Left lobe of liver (tissue), 2 donors: ENCODE measurements at places on chromosomes 5 and 9.

DNA sequence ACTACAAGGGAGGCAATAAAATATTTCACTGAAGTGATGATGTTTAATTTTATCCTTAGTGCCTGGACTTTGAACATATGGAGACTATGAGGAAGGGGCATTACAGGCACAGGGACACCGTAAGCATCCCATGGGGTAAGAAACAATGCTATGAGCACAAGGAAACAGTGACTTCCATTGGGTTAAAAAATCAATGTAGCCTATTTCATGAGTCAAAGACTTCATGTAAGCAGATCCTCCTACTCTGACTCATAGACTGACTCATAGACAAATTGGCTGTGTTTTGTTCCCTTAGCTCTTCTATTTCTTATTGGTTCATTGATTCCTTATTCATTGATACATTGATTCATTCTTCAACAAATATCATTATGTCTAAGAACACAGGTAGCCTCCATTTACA lies 351.0 kb downstream of the PRELID2 start:
- no peak for DNase-seq

- peak; percentile 54 for DNase-seq
Measured at GRCh38 chr5:139482050-139482889, at the start of gene STING1. STING1 (minus strand) TSS chr5:139482758; CDS start chr5:139481704, 1,054 bp downstream.

DNA sequence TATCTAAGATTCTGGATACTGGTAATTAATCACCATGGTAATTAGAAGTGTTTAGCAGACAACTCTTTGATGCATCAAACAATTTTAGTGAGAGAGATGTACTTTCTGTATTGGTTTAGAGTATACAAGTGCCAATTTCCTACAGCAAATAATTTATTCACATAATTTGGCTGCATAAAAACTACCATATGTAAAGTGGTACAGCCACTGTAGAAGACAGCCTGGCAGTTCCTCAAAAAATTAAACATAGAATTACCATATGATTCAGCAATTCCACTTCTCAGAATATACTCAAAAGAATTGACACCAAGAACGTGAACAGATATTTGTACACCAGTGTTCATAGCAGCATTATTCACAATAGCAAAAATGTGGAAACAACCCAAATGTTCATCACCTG lies 36.2 kb downstream of the PHAX start:
- DNase-seq, result no peak

GRCh38 chr5:26582350-26583045 lies 455.9 kb downstream of the CDH9 start:
- DNase-seq, result no peak

- no peak for DNase-seq
Measured at GRCh38 chr5:30747412-30747811, 446.1 kb upstream of the CDH6 start.

DNA sequence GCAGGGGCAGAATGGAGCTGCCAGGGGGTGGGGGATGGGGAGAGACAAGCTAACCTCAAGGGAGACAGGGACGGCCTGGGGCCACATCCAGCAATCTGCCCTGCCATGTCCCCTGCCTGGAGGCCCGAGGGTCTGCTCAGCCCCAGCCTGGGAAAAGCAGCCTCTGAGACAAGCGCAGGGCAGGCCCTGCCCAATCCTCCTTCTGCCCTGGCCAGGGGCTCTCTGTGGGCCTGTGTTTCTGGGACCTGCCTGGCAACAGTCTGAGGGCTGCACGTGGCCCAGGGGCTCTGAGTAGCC lies 13.9 kb upstream of the QSOX2 start:
- no peak for DNase-seq

DNA sequence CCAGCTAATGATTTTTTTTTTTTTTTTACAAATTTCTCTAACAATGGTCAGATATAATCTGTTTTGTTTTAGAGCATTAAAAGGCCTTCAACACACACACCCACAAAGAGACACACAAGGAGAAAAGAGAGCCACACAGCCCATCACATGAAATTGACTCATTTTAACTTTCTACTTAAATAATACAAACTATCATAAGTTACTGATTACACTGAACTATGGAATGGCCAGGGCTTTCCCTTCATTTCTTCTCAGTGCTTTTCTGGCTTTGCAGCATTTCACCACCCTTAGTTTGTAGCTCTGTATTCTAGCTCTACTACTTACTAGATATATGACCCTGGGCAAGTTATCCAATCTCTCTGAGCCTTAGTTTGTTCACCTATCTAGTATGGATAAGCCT lies 13.2 kb downstream of the REEP5 start:
- DNase-seq, result no peak

- DNase-seq, result no peak
Measured at GRCh38 chr9:38405785-38406184, 13.3 kb downstream of the ALDH1B1 start.

- DNase-seq, result no peak
Measured at GRCh38 chr9:107153336-107153735, 129.7 kb upstream of the RAD23B start.

- peak; percentile 71 for DNase-seq
Measured at GRCh38 chr9:125227761-125228160, 13.4 kb downstream of the HSPA5 start.

- no peak for DNase-seq
Measured at GRCh38 chr9:21902136-21902535, 92.1 kb downstream of the CDKN2A start.

DNA sequence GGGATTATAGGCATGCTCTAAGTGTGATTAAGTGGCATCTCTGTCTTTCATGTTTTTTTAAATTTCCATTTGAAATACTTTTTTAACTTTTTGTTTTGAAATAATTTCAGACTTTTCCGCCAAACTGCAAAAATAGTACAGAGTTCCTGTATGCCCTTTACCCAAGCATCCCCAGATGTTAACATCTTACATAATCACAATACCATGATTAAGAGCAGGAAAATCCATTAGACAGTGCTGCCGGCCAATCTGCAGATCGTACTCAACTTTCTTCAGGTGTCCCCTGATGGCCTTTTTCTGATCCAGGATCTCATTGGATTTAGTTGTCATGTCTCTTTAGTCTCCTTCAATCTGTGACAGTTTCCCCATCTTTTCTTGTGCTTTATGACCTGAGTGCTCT lies 49.0 kb downstream of the ERGIC1 start:
- DNase-seq, result no peak

GRCh38 chr9:125896964-125897363 lies 149.8 kb downstream of the PBX3 start:
- DNase-seq, result no peak

DNA sequence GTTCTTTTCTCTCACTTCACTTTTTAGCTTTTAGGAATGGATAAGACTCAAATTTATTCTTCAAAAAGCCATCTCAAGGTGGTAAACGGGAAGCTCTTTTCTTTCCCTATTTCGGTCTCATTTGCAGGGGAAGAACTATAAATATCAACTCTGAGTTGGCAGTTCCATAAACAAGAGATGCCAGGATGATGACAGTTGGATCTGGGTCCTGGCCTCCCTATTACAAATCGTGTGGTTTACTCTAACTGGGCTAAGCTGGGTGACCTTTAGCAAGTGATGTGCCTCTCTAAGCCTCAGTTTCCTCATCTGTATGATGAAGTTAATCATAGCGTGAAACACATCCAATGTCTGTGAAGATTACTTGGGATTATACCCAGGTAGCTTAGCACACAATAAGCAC lies 44.2 kb downstream of the TLE4 start:
- DNase-seq, result no peak

GRCh38 chr5:180179442-180180420 lies 29.3 kb downstream of the RASGEF1C start:
- no peak for DNase-seq

DNA sequence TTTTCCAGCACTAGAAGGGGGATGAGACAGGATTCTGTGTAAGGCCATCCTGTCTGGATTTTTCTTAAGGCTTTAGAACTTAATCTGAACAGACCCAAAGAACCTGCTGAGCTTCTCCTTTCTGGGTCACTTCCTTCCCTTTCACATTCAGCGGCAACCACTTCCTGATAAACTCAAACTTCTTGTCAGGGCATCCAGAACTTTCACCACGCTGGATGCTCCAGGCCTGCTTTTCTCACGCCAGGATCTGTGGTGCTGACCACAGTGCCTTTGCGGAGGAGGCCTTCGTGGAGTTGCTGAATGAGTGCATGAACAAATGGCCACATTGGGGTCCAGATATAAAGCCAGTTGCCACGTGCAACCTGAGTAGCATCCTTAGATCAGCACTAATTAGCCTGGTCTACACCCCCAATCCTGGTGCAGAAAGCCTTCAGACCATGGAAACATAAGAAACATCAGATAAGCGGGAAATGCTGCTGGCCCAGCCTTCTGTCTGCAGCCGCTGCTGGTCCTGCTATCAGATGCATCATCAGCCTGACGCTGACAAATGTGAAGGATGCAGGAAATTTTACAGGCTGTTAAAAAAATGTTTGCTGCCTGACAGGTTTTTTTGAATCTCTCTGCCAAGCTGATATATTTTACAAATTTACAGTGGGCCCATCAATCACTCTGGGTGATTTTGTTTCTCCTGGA lies 75.3 kb upstream of the BARHL1 start:
- DNase-seq, result no peak

GRCh38 chr5:160082614-160083500 lies 36.4 kb downstream of the PWWP2A start:
- no peak for DNase-seq

DNA sequence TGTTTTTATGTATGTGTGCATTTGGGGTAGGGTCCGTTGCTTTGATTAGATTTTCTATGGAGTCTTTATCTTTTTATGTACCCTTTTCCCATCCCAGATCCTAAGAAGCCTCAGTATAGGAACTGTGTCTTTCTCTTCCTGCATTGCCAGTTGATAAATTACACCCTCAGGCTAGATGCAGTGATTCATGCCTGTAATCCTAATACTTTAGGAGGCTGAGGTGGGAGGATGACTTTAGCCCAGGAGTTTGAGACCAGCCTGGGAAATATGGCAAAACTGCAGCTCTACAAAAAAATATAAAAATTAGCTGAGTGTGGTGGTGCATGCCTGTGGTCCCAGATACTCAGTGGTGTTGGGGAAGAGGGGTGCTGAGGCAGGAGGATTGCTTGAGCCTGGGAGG lies 40.2 kb downstream of the NLN start:
- DNase-seq, result no peak

GRCh38 chr5:66602621-66603020 lies 6.4 kb downstream of the MAST4 start:
- no peak for DNase-seq

- DNase-seq, result no peak
Measured at GRCh38 chr9:98249771-98250170, 5.7 kb downstream of the TBC1D2 start.

- no peak for DNase-seq
Measured at GRCh38 chr5:147051193-147051592, 172.6 kb upstream of the PPP2R2B start.

- no peak for DNase-seq
Measured at GRCh38 chr9:4662989-4663792, 1.1 kb downstream of the PLPP6 start.

- DNase-seq, result no peak
Measured at GRCh38 chr5:142382186-142382585, 57.4 kb upstream of the SPRY4 start.

DNA sequence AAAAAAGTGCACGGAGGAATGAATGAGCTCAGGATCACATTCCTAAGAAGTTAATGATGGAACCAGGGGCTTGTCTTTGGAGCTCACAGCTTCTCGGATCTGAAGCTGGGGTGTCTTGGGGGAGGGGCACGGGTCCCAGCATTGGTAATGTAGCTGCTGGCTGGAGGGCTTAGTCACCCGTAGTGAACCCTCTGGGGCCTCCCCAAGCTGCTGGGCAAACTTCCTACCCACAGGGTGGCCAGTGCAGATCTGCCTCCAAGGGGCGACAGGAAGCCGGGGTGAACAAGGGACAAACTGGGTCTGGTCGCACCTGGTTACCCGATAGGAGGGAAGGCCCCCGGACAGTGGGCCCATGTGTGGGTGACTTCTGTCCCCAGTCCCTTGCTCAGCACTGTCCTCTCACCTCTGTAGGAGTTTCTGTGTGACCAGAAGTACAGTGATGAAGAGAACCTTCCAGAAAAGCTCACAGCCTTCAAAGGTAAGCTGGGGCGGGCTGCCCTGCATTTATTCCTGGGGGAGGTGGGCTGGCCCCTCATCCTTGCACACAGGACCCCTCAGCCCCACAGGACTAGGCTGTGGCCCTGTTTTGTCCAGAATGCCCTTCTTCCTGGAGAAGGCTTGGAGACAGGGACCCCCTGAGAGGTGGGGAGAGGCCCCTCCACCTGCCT lies 14.1 kb upstream of the NUP214 start:
- DNase-seq, result no peak

- no peak for DNase-seq
Measured at GRCh38 chr9:134318481-134318891, 7.8 kb upstream of the RXRA start.

DNA sequence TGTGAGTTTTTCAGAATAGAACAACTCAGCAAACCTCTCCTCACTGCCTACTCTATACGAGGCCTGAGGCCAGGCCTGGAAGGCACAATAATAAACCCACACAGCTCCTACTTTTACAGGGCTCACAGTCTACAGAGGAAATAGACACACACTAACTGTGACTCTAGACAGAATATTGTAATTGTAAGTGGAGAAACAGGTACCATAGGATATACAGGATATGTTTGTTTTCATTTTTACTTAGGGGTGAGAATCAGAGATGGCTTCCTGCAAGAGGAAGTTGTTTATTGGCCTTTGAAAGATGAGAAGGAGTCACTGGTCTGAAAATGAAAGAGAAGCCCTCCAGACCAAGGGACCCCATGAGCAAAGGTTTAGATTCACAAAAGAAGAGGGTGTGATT lies 35.8 kb upstream of the TGFBR1 start:
- DNase-seq, result no peak

- DNase-seq, result no peak
Measured at GRCh38 chr9:137294681-137295237, 7.3 kb downstream of the NRARP start.

DNA sequence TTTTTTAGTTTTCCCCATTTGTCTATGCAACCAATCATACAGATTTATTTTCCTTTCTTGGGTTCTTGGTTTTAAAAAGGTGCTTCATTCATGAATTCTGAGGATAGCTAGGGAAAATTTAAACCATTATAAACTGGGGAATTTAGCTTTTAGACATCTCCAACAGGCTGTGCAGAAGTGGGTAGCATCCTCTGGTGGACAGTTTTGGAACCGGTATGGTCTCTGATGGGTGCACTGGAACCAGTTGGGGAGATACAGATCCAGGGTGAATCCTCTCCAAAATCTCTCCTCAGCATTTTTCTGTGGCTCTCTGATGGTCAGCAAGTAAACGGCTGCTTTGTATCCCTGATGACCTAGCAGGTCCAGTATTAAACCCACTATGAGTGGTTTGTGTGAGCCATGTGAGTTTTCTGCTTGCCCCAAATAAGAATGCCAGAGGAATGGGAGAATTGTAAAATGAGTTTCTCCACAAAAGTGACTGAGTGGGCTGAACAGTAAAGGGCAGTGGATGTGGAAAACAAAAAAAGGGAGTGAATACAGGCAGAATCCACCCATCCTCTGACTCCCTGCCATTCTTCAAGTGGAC lies 9.1 kb upstream of the DNAJC25 start:
- peak; percentile 62 for DNase-seq

DNA sequence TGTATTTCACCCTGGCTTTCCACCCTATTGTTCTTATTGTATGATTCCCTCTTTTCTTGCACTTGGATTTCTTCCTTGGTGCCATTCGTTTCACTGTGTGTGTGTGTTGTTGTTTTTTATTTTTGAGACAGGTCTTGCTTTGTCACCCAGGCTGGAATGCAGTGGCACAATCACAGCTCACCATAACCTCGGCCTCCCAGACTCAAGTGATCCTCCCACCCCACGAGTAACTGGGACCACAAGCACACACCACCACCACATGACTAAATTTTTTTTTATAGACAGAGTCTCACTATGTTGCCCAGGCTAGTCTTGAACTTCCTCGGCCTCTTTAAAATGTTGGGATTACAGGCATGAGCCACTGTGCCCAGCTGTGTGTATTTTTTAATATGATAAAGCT lies 72.0 kb downstream of the MLLT3 start:
- DNase-seq, result no peak

- DNase-seq, result no peak
Measured at GRCh38 chr5:5792106-5792505, 369.6 kb downstream of the ICE1 start.
